Mammary epithelial cell (primary cell): ENCODE measurements at places on chromosomes 4 and X.

DNA sequence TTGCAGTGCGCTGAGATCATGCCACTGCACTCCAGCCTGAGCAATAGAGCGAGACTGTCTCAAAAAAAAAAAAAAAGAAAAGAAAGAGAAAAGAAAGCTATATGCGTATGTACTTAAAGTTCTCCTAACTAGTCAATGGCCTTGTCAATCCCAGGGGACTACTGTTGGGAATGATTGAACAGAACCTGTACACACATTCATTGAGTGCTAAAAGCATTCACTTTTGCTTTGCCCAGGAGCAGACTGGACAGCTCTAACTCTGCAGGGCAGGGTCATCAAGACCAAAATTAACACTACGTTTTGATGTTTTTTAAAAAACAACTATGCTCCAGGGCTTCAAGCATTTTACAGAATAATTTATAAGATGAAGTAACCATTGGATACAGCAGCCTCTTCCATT, 106.2 kb downstream of the FNIP2 start:
- no peak for DNase-seq

GRCh38 chrX:78024349-78025059, 55.1 kb upstream of the PGAM4 start:
- peak; percentile 23 for DNase-seq

GRCh38 chr4:1191621-1192020, 19.2 kb upstream of the SPON2 start:
- no peak for DNase-seq

GRCh38 chrX:23884427-23885024, 23.2 kb downstream of the APOO start:
- DNase-seq: peak; percentile 34

DNA sequence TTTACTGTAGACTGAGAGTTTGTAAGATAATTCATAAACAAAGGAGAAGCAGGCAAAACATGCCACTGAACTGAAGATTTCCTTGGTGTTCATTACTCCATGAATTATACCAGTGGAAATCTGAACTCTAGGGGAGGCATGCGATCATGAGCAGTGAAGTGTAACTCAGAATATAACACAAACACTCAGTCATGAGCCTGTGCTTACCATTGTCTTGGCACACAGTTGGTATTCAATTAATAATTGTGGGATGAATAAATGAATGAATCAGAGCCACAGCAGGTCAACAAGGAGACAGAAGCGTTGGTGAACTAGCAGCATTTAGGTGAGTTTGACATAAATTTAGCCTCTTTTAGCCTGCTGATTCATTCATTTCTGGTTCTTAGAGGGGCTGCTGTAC, 263.5 kb upstream of the DKK2 start:
- DNase-seq: peak; percentile 38

DNA sequence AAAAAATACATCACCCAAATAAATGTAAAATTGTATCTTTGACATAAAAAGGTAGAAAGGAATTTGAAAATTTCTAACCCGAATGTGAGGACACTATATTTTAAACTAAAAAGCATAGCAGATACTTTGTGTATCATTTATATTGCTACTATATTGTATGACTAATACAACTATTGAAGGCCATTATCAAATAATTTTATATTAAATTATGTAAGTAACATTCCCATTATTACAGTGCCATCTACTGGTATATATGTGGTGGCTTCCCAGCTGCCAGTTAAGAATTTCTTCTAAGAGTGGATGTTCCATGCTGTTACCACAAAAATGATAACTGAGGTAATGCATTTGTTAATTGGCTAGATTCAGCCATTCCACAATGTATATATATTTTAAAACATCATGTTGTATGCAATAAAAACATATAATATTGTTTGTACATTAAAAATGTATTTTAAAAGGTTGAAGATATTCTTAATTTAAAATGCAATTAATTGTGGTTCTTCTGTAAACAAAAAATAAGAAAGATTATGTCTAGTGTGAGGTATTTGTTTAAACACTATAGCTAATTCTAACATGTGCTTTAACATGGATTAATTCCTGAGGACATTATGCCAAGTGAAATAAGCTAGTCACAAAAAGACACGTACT, 65.3 kb downstream of the EGF start:
- DNase-seq: peak; percentile 40

DNA sequence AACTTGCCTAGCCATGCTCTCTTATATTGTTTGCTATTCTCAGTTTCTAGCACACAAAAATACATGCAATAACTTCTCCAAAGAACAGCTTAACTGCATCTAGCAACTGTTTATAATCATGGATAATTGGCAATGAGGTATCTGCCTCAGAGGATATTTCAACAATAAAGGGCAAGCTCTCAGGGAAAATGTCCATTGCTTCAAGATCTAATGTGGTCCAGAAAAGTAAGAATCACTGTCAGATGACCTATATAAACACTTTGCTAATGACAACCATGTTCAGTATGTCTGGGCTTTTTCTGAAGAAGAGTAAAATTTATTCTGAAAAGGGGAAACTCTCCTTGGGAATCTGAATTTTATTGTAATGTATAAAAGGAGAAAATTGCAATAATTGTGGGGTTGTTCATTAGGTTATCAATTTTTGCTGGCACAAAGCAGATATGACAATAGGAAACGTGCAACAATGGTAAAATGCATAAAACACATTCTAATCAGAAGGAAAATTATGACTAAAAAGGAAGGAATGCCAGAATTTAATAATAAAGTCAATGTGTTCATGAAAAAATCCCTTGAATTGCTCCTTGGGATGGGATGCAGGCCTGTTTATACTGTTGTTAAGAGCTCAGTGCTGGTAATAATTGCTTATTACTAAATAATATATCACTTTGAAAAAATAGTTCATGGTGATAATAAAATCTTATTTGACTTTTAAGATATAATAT, 90.3 kb downstream of the ANTXR2 start:
- DNase-seq: no peak

GRCh38 chr4:946103-946450, 13.8 kb downstream of the TMEM175 start:
- DNase-seq: no peak

DNA sequence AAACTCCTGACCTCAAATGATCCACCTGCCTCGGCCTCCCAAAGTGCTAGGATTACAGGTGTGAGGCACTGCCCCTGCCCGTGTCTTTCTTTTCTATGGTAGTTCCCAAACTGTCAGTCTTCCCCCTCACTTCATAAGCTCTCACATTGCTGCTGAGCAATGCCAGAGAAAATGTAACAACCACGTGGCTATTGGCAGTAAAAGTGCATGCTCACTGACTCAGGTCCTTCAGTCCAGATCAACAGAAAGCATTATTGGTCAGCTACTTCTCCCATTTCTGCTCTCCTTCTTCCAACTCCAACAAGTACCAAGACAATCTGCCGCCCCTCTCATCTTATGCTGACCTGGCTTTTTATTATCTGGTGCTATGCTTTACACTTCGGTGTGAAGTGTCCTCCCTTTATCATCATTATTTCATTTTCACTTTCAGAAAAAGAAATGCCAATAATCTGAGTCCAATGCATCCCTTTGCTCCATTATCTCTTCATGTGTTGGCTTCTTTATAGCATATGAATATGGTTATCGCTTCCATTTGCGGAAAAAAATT, 133.8 kb upstream of the UGT8 start:
- no peak for DNase-seq

GRCh38 chrX:28787206-28787605, 200.0 kb downstream of the IL1RAPL1 start:
- DNase-seq: peak; percentile 65

DNA sequence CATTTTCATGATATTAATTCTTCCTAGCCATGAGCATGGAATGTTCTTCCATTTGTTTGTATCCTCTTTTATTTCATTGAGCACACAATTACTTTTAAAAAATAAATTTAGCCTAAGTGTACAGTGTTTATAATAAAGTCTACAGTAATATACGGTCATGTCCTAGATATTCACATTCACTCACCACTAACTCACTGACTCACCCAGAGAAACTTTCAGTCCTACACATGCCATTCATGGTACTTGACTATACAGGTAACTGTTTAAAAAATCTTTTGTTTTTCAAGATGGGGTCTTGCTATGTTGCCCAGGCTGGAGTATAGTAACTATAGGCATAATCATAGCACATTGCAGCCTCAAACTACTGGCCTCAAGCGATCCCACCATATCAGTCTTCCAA, 348.1 kb downstream of the RAPGEF2 start:
- peak; percentile 57 for DNase-seq

GRCh38 chr4:41050880-41051775, 163.2 kb downstream of the APBB2 start:
- DNase-seq: no peak

DNA sequence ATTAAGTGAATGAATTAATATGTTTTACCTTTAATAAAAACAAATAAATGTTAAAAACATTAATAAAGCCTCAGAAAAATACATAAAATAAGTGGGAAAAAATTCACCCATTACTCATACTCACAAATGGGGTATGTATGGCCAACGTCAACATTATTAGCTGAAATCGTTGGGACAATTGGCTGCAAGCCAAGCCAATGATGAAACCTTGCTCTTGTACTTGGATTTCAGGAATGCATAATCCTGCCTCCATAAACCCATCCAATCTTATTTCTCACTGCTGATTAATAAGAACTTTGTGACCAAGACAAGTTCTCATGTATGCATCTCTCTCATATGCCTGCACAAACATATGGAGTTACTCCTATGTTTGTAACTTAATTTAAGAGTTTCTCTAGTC, 35.3 kb upstream of the ADAMTS3 start:
- DNase-seq: peak; percentile 51

GRCh38 chr4:89311433-89311832, 3.8 kb upstream of the GPRIN3 start:
- no peak for DNase-seq

- no peak for DNase-seq
Observed at GRCh38 chrX:44227991-44228390, 115.5 kb downstream of the EFHC2 start.

- DNase-seq: peak; percentile 71
Observed at GRCh38 chr4:156293657-156294297, 340.1 kb upstream of the CTSO start.

DNA sequence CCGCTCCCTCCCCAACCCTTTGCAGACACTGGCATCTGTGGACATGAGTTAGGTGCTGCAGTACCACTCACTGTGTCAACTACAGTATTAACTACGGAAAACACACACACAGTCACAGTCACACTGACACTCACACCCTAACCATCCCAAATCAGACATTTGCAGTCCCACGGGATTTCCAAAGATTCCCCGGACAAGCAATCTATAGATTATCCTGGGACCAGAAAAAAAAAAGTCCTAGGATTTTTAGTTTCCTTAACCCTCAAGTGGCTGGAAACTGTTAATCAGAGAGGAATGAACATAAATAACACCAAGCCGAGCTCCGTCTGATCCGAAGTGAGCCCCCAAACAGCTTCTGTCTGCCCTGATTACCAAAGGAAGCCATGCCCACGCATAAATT, 81.9 kb upstream of the DHRSX start:
- DNase-seq: no peak

- DNase-seq: no peak
Observed at GRCh38 chr4:25437926-25438325, 60.9 kb downstream of the ANAPC4 start.

DNA sequence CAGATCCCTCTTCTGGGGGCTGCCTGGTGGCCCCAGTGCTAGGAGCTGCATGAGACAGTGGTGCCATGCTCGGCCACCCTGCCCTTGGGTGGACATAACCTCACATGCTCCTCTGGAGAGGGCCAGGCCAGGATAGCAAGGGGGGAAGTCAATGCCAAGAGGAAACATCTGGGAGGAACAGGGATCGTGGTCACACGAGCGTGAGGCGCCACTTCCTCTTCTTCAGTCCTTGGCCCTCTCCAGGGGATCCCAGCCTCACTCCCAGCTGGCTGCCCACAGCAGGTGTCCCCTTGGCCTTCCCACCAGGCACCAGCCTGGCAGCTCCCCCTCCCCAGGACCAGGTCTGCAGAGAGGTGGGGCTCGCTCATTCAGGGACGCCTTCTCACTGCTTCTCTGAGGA, 28.6 kb downstream of the TBC1D14 start:
- DNase-seq: no peak

DNA sequence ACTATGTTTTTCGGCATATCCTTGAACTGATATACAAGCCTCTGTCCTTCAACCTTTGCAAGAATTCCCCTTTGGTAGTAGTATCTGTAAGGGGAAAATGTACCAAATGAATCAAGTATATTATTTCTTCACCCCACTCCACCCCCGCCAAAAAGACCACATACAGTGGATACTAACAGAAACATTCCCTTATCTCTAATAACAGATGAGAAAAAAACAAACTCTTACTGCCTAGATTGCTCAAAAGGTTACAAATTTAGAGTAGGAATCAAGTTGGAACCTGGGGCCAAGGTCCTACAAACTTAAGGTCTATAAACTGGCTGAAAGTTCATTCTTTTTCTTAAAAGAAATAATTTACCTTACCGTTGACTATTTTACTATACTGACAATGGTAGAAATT, 45.0 kb downstream of the NOCT start:
- DNase-seq: no peak

DNA sequence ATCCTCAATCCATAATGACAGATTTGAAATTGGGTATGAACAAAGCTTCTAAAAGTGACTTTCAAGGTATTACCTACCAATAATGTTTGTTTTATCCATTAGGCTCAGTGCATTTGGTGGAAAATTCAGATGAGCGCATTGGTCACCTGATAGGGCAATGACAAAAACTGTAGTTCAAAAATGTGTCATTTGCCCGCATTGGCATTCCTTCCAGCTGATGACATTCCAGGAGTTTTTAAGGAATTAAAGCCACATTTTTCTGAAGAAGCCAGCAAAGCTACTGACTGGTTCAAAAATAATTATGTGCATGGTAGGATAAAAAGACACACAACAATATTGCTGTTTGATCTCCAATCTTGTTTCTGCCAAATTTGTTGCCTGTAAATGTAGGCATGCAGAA, 473.4 kb upstream of the CPEB2 start:
- DNase-seq: no peak

- no peak for DNase-seq
Observed at GRCh38 chrX:40248822-40249221, 151.1 kb upstream of the BCOR start.

DNA sequence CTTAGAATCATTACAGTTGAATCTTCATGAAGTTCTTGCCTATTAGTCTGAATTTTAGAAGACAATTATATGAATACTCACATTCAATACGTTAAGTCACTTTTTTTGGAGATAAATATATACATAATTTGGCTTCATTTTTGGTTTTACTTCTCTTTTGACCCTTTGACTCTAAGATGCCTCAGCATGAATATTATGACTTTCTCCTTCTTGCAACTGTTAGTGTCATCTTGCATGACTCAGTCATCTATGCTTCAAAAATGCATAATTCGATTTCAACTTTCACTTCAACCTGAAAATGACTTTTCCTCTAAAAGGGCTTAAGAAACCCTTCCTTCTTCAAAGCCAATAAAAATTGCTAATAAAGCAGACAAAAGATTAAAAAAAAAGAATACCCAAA, 1427.5 kb downstream of the ADGRL3 start:
- DNase-seq: no peak

- DNase-seq: no peak
Observed at GRCh38 chr4:154414371-154414770, 77.2 kb downstream of the DCHS2 start.
